ENCODE measurements at places on chromosomes 13 and 19.
A peak's percentile ranks its signal among the peaks of the same experiment; 100 is the strongest.

DNA sequence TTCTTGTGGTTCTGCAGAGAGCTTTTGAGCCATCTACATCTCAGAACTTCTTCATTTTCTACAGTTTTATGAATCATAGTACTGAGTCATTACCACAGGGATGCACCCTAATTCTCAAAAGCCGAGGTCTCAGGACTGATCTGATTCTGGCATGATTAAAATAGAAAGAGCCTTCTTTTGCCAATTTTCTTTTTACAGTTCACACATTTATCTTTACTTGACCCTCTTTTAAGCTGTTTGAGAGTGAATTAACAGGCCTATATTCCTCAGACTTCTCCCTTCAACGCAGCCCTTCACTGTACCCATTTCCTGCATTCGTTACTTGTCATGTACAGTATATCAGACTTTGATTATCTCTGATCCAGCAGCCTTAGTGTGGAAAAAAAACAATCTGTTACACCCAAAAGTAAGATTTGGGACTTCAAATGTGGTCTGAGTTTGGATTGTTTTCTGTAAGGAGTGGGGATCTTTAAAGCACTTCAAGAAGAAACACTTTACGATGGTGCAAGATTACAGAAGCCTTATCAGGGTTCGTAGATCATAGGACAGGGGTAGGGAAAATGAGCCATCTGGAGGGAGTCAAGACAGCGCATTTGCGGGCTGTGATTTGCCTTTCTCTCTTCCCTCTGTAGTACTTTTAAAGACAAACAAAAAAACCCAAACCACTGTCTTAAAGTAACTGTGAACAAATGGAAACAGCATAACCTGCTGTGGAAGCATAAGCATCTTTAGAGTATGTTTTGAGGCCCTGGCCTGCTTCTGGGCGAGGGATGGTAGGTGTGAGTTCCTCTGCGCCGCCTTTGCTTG lies 15.3 kb upstream of the GPR183 start:
- peak; percentile 49 for DNase-seq

DNA sequence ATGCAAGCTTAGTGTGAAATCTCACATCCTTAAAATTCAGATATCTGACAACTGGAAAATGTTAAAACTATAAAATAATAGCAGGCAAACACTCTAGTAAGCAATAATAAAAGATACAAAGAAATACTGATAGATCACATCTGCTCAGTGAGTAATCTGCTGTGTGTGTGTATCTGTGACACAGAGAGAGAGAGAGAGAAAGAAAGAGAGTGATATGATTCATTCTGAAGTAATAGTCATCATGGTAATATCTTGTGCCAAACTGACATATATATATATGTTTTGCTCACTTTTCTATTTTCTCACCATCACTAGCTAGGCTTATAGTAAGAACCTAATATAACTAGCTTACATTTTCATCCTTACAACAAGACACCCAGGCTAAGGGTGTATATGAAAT lies 288.0 kb upstream of the SLITRK6 start:
- DNase-seq = no peak

- peak; percentile 41 for DNase-seq
Observed at GRCh38 chr19:12801466-12802266, at the start of the genes PRDX2 and THSD8. Gene PRDX2 (minus strand): TSS chr19:12801800. CDS start chr19:12801261, 539 bp downstream. Gene THSD8 (plus strand): TSS chr19:12802069. CDS start chr19:12802072, 3 bp downstream.

- no peak for DNase-seq
Observed at GRCh38 chr19:47447470-47448359, 24.0 kb downstream of the SLC8A2 start.

DNA sequence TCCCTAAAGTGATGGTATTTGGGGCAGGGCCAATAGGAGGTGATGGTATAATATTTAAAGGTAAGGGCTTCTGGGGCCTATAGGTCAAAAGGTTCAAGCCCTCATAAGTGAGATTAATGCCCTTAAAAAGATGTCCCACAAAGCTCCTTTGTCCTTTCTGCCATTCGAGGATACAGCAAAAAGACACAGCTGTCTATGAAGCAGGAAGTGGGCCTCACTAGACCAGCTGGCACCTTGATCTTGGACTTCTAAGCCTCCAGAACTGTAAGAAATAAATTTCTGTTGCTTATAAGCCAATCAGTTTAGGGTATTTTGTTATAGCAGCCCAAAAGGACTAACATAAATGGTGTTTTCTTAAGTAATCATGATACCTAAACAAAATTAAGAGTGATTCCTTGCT lies 27.2 kb upstream of the POU4F1 start:
- no peak for DNase-seq

GRCh38 chr19:30167206-30167868 lies 204.8 kb upstream of the ZNF536 start:
- no peak for DNase-seq

DNA sequence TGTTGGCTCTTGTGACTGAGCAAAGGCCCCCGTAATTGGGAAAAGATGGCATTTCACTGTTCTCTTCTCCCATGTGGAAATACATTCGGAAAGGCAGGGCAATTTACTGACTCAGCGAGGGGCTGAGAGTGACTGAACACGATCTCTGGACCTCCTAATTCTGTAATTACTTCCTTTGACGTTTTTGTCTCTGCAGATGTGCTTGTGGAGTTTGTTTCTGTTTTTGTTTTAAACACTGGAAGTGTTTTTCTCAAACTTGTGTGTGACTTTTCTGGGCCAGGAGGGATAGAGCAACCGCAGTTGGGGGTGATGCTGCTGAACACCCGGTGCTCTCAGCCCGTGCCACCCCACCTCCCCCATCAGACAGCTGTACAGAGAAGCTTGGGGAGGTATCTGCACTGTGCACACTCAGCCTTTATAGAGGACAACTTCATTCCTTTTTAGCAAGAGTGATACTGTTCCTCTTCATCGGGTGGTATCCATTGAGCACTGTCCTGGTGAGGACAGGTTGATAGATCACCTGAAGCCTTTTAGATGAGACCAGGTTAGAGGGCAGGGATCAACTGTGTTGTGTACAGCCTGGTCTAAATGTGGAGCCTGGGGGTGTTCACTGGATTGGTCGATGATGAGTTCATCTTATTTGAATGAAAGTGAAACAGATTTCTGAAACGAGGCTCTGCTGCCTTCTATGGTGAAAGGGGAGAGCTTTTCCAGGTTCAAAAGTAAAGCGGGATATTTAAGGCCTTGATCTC lies 117.4 kb downstream of the ESD start:
- peak; percentile 52 for DNase-seq

GRCh38 chr13:58989556-58989955 lies 1174.2 kb downstream of the DIAPH3 start:
- DNase-seq = no peak

Measured in amniotic stem cell (primary cell).